GM12878 (cell line): ENCODE measurements at places on chromosomes 11 and 22.

GRCh38 chr11:14894657-14895598 lies 2.9 kb upstream of the CYP2R1 start:
- no peak for DNase-seq

DNA sequence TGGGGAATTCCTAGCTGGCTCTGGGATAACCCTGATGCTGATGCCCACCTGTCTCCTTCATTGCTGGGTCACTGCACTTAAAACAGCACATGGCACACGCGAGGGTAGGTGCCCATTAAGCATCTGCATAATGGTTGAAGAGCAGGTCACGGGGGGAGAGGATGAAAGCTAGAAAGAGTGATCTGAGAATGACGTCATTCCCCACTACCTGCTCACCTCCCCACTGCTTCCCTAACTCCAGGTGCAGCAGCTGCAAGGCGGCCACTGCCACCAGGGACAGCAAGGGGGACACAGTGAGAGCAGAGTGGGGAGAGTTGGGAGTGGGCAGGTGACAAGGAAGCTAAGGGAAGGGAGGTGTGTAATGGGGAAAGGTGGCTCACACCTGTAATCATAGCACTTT lies 27.0 kb downstream of the ADA2 start:
- DNase-seq = no peak

- DNase-seq = no peak
These were observed 78.9 kb upstream of the BIRC3 start for GRCh38 chr11:102238391-102238821.

DNA sequence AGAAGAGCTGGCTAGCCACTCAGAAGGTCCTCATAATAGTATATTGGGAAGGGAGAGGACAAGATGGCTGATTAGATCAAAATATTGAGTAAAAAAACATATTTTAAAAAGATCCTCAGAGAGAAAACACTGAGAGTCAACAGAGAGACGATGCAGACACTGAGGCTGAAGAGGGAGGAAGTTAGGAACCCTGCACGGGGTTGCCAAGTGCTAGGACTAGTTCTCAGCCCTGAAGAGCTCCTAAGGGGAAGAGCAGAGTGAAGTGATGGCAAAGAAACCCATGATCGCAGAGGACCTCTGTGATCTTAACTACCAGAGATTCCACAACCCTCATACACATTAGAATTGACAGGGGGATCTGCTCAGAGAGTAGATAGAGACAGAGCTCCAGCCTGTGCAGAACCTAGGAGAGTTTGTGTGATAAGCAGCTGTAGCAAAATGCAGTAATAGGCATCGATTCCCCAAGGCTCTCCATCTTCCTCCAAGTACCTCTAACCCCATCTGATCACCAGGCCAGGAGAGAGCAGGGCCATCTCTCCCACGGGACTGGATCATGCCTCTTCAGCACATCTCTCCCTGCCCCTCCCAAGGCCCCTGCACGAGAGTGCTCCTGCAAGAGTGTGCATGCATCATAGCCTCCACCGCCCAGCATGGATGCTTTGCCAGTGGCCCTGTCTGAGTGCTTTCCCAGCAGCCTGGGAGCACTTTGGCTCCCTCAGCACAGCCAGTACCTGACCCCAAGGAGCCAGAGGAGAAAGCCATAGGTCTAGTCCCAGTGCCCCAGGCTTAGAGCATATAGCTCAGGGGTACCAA lies 41.2 kb upstream of the ARL14EP start:
- DNase-seq = no peak

DNA sequence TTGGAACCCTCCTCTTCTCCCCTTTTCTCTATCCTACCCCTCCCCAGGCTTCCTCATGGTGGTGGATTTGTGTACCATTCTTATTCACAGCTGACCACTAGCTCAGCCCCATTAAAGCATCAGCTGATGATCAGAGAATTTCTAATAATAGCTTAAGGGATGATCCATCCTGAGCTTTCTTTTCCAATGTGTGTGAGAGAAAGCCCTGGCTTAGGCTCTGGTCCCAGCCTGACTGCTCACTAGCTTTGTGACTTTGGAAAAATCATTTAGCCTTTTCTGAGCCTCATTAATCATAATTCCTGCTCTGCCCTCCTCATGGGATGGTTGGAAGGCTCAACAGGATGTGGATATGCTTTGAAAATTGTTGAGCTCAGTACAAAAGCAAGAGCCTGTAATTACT lies 26.3 kb upstream of the CCDC90B start:
- DNase-seq = no peak

DNA sequence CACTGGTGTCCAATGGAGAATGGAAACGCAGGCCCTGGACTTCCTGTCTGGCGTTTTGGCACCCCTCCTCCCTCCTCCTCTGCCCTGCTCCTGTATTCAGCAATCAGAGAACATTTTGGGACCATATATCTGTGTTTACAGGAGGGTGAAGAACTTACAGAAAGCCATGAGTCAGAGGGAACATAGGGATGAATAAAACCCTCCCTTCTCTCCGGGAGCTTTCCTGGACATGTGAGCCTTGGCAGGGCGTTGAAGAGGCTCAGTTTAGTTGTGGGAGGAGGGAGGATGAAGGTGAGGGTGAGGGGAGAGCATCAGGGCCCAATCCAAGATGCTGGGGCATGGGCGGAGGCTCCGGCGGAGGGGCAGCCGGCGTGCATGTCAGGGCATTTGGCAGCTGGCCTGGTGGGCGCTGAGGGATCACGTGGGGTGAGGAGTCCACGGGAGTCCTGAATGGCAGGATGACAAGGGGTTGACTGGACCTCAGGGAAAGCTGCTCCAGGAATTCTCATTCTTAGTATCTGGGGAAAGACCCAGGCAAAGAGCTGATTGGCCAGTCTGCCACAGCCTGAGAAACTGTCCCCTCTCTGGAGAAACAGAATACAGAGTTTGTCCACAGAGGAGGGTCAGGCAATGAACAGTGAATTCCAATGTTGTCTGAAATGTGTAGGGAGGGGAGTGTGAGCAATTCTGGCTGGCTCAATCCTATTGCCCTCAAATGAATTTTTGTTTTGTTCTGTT lies 28.9 kb downstream of the MICAL2 start:
- DNase-seq = no peak
